Activated gamma-delta T cell treated with Interleukin-2 at 50 U/mL for 16 hours (primary cell): ENCODE measurements at places on chromosomes 2 and 18.

GRCh38 chr18:60905699-60906098, 427.5 kb upstream of the CDH20 start:
- no peak for DNase-seq

DNA sequence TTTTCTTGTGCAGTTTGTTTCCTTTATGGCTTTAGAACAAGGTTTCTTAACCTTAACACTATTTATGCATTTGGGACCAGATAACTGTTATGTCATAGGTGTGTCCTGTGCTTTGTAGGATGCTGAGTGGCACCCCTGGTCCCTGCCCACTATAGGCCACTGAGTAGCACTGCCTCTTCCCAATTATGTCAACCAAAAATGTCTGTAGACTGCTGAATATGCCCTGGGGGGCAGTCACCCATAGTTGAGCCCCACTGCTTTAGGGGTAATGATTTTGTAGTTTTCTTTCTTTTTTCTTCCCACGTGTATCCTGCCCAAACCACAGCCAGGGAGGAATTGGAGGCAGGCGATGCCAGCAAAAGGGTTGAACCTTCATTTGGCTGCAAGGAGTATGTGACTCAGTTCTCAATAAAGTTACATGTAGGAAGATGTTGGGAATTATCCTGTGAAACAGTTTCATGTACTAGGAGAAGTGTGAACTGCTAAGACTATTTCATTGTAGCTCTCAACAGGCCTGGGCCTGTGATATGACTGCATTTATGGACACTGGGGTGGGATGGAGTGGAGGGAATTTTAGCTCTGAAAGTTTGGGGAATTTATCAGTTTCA, 65.7 kb downstream of the FMNL2 start:
- DNase-seq, result no peak

DNA sequence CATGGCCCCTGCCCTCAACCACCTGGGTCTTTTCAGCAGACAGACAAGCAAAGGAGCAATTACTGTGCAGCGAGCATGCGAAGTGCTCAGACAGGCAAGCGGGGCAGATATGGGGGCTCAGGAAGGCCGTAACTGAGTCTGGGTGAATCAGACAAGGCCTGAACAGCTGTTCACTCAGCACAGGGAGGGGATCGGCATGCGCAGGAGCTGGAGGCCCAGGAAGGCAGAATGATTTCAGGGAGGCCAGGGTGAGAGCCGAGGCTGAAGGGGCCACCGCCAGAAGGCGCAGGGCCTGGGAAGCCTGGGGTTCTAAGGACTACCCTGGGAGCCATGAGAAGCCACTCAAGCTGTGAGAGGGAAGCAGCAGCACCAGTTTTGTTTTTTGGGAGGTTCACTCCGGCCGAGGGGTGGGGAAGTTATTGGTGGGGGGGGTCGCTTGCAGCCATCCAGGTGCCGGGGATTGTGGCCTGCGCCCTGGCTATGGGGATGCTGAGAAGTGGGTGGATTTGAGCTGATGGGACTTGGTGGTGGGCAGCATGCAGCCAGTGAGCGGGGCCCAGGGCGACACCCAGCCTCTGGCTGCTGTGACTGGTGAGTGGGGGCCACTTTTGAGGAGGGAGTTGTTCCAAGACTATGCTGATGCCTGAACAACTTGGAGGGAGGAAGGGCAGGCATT, 132.2 kb downstream of the TSN start:
- no peak for DNase-seq

DNA sequence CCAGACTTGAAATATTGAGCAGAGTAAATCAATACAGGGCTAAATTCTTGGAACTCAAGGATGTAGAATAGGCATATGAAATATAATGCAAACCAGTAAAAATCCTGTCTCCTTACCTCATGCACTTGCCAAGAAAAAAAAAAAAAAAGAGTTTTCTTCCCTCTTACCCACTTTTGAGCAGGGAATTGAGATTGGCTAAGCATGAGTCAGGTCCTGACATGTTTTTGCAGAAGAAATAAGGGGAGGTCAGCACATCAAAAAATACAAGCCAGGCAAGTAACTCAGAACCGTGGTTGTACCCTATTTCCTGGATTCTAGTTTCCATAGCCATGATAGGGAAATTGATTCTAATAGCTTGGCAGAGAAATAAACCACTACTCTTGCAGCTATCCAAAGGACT, 1526.7 kb downstream of the LRP1B start:
- DNase-seq, result no peak

- no peak for DNase-seq
Observed at GRCh38 chr2:230669386-230669950, 43.2 kb upstream of the CAB39 start.

- DNase-seq, result no peak
Observed at GRCh38 chr2:147368306-147368705, 476.5 kb upstream of the ACVR2A start.

DNA sequence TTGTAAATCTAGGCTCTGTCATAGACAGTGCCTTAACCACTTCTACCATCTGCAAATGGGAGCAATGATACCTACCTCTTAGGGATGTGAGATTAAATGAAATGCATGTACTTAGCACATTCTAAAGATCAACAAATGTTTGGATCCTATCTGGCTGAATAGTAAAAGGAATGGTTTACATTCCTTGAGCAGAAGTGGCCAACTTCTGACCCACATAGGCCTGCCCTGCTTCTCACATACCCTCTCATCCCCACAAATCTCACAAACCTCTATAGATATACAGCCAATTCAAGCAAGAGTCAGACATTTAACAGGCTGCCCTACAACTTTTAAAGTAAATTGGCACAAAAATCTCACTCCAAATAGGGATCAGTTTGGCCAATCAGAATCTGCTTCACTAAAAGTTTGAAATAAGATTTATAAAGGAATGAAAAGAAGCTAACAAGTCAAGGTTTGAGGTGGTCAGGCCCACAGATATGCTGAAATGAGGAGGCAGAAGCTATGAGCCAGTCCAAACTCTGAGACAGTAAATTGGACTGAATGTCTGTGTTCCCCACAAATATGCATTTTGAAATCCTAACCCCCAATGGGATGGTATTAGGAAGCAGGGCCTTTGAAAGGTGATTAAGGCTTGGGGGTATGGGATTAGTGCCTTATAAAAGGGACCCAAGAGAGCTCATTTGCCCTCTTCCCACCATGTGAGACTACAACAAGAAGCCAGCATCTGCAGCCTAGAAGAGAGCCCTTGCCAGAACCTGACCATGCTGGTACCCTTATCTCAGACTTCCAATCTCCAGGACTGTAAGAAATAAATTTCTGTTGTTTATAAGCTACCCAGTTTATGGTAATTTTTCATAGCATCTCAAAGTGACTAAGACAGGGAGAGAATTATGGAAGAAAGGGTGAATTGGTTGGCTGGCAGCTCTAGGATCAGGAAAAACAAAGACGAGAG, 227.8 kb upstream of the RBMS1 start:
- DNase-seq, result no peak
